ENCODE measurements at places on chromosomes 3 and 15. TPM values are rescaled to one million over a fixed set of nuclear protein-coding genes. Genes with fewer than 3 reads are reported as not detected.

DNA sequence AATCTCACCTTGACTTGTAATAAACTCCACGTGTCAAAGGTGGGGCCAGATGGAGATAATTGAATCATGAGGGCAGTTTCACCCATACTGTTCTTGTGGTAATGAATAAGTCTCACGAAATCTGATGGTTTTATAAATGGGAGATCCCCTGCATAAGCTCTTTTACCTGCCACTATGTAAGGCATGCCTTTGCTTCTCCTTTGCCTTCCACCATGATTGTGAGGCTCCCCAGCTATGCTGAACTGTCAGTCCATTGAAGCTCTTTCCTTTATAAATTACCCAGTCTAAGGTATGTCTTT, 45.5 kb downstream of the SUCNR1 start:
- H3K27ac ChIP-seq, result no peak overlapping the region
- H3K4me1 ChIP-seq, result no peaks in the 10 kb centered on the region
- H3K36me3 ChIP-seq, result no peaks in the 10 kb centered on the region
- no peak for DNase-seq

CCDC191 gene
- total RNA-seq, result 5.6 TPM

DNA sequence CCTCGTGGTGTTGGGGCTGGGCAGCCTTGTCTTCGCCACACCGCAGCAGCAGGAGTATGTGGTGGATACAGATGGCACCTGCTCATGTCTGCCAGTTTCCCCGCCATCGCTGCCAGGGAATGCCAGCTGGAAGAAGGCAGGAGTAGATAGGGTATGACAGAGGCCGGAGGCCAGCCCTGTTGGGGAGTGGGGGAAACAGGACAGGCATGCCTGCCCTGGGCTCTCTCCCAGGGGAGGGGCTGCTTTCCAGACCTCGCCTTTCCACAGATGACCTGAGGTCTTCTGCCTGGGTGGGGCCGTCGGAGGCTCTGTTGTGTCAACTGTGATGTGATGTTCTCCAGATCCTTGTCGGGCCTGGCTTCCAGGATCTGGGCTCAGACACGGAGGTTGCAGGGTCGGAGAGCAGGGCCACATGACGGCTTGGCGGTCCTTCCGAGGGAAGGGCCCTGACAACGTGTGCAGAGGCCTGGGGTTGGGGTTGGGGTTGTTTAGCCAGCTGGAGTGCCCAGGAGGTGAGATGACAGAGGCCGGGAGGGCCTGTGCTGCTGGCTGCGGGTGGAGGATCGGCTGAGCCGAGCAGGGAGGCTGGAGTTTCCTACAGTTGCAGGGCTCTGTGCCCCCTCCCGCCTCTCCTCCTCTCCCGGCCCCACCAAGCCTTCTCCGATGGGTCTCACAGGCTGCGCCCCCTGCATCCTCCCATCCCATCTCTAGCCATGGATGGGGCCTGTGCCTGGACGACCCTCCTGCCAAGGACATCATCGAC, 102.0 kb downstream of the TBC1D2B start:
- no peaks in the 10 kb centered on the region for H3K4me1 ChIP-seq
- H3K36me3 ChIP-seq, result no peaks in the 10 kb centered on the region
- H3K4me3 ChIP-seq, result no peak overlapping the region
- no peak for DNase-seq
- H3K27me3 ChIP-seq, result no peaks in the 10 kb centered on the region

- no peaks in the 10 kb centered on the region for H3K27me3 ChIP-seq
- no peaks in the 10 kb centered on the region for H3K4me1 ChIP-seq
- H3K36me3 ChIP-seq, result no peaks in the 10 kb centered on the region
- no peak overlapping the region for H3K27ac ChIP-seq
- H3K4me3 ChIP-seq, result no peak overlapping the region
- DNase-seq, result no peak
These were observed 3.1 kb downstream of the PRRT3 start for GRCh38 chr3:9949115-9949514.

ACVR2B gene
- 2.8 TPM for total RNA-seq

CGGBP1 gene
- total RNA-seq, result 47.2 TPM

MAP6D1 gene
- total RNA-seq, result 7.9 TPM

- H3K4me3 ChIP-seq, result no peak overlapping the region
- H3K27me3 ChIP-seq, result no peaks in the 10 kb centered on the region
- H3K36me3 ChIP-seq, result no peaks in the 10 kb centered on the region
- no peak overlapping the region for H3K27ac ChIP-seq
- no peaks in the 10 kb centered on the region for H3K4me1 ChIP-seq
These were observed 367.2 kb upstream of the AGTR1 start for GRCh38 chr3:148330542-148330941.
